ENCODE measurements at places on chromosomes 5 and 9.

DNA sequence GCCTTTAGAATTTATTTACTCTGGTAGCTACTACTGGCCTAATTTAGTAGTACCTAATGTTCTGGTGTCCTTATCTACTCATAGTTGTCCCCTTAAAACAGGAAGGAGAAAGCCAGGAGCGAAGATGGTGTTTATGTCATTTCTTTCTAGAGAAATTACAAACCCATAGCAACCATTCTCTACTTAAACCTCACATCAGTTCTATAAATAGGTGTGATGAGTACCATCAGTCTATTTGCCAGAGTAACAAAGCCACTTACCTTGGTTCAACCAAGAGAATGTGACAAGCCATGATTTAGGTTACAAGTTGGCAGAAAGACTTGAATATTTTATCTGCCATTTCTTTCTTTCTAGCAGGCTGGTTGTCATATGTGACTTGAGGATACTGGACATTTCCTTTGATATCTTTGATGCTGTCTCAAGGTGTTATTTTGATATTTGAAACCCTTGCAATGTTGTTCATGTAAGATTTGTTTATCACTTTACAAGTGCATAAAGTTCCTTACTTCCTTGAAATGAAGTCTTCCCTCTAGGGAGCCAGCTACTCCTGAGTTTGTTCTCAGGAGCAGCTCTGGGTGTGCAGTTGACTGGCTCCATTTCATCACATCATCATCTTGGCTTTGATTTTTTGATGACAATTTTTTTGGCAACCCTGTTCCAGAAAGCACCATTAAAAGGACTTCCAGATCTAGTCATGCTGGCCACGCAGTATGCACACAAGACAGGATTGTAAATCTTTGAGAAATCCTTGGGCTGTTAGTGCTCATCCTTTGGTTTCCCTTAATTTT, 286.8 kb downstream of the ARHGAP26 start:
- DNase-seq = no peak

- no peak for DNase-seq
These were observed 724.8 kb upstream of the GRAMD2B start for GRCh38 chr5:125698420-125698819.

- DNase-seq = no peak
These were observed 61.7 kb downstream of the JMY start for GRCh38 chr5:79297661-79298060.

DNA sequence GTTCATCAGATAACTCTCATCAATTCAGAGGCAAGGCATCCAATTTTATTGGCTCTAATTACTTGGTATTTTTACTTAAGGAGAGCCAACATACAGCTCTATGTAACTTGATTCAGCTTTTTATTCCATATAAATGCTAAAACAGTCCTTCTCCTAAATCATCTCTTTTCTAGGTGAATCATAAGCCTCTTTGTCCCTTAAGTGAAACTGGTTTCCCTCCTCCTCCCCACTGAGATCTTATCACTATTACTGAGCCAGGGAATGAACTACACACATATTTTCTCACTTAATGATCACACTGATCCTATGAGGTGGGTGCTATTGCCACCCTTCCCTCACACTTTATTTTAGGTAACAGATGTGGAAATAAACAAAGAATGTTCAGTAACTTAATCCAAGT, 1143.8 kb downstream of the MAT2B start:
- no peak for DNase-seq

DNA sequence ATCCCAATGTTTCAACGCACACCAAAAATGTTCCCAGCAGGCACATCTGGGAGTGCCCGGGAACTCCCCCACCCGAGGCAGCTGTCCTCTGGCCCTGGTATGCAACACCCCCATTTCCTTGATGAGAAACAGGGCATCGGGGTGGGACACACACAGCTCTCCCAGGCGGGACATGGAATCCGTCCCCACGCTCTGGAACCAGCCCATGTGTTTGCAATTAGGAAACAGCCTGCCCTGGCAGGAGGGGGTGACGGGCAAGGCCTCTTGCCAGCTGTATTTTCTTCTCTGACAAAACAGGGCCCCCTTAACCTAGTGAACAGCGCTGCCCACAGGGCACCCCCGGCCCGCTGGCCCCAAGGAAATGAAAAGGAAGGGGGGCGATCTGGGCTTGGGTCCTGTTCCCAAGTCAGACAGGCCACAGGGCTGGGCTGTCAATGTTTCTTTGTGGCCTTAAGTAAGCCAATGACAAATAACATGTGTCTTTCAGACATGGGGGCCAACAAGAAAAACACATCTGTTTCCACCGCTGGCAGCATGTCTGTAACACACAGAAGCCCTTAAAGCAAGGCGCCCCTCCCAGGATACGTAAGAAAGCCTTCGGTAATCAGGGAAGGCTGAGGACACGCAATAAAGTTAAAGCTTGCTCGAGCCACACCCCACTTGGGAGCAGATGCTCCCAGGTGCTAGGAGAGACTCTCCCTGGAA, 125.3 kb downstream of the ROR2 start:
- DNase-seq = no peak

- DNase-seq = no peak
These were observed 35.6 kb downstream of the TRIO start for GRCh38 chr5:14178671-14179211.

GRCh38 chr5:33311893-33312292, 128.9 kb upstream of the TARS1 start:
- DNase-seq = no peak

GRCh38 chr9:109487247-109487646, 10.9 kb downstream of the PTPN3 start:
- no peak for DNase-seq

DNA sequence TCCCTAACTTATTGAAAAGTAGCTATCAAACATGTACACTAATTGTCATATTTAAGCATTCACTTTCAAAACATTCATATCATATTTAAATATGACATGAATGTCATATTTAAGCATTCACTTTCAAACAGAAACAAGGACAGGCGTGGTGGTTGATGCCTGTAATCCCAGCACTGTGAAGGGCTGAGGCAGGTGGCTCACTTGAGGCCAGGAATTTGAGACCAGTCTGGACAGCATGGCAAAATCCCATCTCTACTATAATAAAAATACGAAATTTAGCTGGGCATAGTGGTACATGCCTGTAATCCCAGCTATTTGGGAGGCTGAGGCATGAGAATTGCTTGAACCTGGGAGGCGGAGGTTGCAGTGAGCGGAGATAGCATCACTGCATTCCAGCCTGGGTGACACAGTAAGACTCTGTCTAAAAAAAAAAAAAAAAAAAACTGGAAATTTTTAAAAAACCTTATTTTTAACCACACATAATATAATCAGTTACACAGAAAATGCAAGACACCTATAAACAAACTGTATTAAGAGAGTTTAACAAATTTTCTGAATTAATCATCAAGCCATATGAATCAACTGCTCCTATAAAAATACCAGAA, 88.1 kb downstream of the LPAR1 start:
- no peak for DNase-seq

DNA sequence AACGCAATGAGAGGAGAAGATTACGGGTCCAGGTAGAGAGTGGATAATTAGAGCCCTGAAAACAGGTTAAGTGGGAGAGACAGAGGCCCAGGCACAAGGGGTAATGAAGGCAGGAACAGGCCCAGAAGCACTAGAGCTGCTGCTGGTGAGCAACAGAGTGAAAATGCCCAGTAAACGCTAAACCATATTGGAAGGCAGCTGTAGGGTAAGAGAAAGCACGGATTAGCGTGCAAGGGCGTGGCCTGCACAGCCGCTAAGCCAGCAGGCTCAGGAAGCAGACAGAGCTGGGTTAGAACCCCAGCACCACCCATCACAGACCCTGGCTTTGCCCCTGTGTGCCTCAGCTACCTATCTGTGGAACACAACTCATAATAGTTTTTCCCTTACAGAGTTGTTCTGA, 93.2 kb downstream of the PAX5 start:
- no peak for DNase-seq
